ENCODE measurements at places on chromosomes 13 and 19.
A peak's percentile ranks its signal among the peaks of the same experiment; 100 is the strongest.

DNA sequence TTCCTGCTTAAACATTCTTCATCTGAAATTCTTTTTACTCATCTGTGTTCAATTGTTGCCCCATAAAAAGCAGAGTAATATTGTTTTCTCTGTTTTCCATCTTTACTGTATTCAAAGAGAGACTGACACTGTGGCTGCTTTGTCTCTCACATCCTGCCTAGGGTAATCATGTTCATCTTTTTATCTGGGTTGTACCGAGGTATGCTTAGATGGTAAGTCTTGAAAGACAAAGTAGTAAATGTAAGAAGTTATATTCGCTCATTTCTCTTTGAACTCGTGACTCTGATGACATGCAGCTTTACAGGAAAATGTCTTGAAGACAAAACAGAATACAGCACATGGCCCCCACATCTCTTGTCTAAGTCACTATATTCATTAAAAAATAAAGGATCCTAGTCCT is 20.0 kb upstream of the CYSLTR2 start:
- no peak for DNase-seq

DNA sequence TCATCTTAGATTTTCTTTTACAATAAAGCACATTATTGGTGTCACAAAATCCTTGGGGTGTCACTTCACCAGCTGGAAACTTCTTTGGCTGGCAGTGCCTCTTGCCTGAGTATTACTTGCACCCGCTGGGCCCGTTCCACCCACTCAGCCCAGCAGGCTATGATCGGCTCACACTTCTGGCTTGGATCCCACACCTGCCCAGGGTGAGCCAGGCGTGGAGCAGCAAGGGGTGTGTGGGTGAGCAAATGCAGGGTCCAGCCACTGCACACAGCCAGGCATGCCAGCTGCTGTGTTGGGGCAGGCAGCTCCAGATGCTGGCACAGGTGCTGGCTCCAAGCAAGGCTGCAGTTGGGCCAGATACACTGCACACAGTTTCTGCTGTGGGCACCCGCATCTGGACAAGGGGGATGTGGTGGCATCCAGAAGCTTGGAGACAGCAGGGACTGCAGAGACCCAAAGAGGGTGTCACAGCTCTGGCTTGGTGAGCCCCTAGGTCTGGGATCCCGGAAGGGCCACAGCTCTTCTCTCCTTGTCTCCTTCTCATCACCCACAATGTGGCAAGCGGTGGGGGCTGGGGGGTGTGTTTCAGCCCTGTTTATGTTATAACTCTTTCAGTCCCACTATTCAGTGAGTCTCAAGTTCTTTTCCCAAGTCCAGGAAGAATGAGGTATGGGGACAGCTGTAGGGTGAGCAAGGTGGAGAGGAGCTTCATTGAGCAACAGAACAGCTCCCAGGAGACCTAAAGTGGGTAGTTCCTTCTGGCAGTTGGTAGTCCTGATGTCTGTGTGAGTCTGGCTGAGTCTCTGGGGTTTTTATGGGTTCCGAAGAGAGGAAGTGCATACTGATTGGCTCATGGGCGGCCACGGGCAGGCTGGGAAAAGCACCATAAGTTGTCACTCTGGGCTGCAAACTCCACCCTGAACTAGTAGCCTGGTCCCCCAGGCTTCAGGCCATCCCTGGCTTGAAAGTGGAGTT is 25.3 kb upstream of the TBC1D4 start:
- DNase-seq: no peak

DNA sequence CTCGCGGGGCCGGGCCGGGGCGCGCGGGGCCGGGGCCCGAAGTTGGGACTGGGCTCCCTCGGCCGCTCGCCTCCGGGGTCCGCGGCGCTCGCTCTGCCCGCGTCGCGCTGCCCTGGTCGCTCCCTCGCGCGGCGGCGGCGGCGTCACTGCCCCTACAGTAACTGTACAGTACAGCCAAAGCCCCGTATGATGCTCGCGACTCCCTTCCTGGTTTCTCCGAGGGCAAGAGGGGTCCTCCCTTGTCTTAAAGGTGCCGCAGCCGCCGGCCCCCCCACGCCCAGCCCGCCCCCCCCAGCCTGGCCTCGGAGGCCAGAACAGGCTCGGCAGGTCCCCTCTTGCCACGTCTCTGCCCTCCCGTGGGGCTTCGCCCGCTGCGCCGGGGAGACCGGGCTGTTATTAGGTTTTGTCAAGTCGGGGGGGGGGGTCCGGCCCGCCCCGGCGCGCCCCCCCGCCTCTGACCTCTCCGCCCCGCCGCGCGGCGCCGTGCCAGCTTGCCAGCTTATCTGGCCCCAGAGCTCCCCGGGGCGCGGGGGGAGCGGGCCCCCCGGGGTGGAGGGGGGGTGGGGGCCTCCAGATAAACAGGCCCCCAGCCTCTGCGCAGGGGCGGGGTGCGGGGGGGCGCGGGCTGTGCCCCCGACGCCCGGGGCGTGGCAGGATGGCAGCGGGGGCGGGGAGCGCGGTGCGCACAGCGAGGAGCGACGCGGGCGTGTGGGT is at the start of gene ZBTB7A:
Gene ZBTB7A (minus strand): TSS at position 218 of the 714 bp plus-strand sequence. CDS start 11,667 bp downstream, outside the sequence.
- DNase-seq: peak; percentile 84

DNA sequence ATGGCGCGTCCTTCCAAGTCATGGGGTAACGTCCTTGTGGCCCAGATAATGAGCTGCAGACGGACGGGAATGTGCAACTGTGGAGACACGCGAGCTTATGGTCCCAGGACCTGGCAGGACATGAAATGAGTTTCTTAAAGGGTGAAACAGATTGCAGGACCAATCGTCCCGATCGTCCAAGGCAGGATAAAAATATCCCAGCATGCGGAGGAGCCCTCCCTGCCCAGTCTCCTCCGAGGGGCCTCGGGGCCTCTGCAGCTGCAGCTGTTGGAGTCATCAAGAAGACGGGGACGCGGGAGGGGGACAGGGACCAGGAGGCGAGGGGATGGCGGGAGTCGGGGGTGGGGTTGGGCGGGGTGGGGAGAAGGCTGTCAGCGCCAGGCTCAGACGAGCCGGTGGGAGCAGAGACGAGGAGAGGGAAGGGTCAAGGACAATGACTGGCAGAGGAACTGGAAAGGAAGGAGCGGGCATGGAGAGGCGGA is 14.4 kb upstream of the GARIN5A start:
- DNase-seq: no peak

DNA sequence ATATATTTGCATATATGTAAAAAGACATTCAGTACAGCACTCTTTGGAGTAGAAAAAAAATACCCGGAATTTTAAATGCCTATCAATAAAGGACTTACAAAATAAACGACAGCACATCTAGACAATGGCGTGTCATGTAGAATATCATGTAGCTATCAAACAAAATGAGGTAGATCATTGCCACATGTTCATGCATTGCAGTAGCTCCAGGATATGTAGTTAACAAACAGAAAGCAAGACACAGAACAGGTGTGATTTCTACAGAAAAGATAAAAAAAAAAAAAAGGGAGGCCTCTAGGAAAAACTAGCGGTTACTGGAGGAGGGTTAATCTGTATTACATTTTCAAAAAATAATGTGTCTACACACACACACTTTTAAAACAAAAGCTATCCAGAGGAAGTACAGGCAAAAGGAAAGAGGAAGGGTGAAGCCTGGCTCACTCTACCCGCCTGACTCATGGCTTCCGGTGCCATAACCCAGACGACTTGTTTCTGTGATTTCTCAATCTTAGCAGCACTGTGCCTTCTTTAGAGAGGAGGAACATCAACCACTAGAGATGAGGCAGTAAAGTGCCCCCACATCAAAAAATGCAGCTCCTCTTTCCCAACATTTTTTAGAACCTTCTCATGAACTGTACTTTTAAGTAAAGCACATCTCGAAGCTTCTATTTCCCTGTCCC is 6.9 kb downstream of the KCTD12 start:
- peak; percentile 64 for DNase-seq

GRCh38 chr13:33229446-33230177 is 55.9 kb downstream of the STARD13 start:
- no peak for DNase-seq

All from CD4-positive, alpha-beta T cell treated with Interleukin-12 subunit alpha and Interleukin-12 subunit beta, for 1 hour (primary cell).